ENCODE measurements at places on chromosomes 4 and X. TPM values are rescaled to one million over a fixed set of nuclear protein-coding genes. Genes with fewer than 3 reads are reported as not detected.

Gene SFRP2
- 203 TPM for total RNA-seq

DNA sequence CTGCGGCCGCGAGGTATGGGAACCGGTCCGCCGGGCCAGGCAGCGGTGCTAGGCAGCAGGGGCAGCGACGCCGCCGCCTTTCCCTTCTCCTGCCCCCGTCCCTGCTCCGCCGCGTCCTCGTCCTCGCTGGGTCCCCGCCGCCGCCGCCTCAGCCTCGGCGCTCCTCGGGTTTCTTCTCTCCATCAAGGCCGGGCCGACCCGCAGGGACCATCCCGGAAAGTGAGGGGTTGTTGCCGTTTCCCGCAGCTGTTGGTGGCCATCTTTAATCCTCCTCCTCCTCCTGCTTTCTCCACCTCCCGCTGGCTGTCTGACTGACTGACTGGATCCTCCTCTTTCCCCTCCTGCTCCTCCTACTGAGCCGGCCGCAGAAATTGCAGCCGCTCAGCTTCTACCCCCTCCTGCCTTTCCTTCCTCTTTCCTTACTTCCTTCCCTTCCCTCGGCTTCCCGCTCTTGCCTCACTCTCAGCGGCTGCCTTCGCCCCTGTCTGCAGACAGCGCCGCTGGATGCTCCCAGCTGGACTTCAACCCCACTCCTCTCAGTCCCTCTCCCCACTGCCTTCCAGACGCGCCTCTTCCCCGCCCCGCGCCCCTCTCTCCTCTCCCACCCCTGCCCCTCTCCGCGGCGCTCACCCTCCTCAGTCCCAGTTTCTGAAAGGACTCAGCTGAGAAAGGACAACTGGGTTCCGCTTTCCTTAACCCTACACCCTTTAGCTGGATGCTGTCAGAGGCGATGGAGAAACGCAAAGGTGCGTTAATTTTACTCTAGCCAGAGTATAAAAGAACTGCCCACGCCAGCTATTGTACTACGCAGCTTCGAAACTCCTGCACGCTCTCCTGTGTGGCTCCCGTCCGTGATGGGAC, at the start of gene WDFY3:
Gene WDFY3 (minus strand): TSS at position 309 of the 861 bp plus-strand sequence. CDS start 106,099 bp downstream, outside the sequence.
- peaks cover 6% of the 10 kb centered on the region for H3K36me3 ChIP-seq
- peak within 1 kb of the TSS; percentile 100 for H3K4me3 ChIP-seq
- no peaks in the 10 kb centered on the region for H3K27me3 ChIP-seq

GRCh38 chrX:116379854-116380253, 56.6 kb upstream of the SLC6A14 start:
- H3K27me3 ChIP-seq, result no peaks in the 10 kb centered on the region
- H3K36me3 ChIP-seq, result no peaks in the 10 kb centered on the region
- H3K4me3 ChIP-seq, result no peak overlapping the region
- no peaks in the 10 kb centered on the region for H3K4me1 ChIP-seq
- DNase-seq, result no peak

DNA sequence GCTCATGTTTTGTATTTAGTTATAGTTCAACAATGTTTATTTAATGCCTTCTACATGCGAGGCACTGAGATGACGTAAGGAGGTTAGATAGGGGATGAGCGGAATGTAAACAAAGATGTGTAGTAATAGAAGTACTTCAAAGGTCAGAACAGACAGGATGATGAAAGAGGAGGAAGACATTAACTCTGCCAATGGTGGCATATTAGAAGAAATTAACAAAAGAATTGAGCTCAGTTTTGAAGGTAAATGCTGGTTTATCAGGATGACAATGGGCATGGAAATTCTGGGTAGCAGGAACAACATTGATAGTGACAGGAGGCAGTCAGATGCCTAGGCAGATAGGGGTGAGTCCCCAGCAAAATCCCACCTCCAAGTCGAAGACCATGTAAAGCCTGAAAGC, 62.3 kb upstream of the PGRMC2 start:
- H3K4me1 ChIP-seq, result peaks cover 13% of the 10 kb centered on the region
- DNase-seq, result no peak
- no peak overlapping the region for H3K27ac ChIP-seq

Gene CCDC110
- 0.14 TPM for total RNA-seq

DNA sequence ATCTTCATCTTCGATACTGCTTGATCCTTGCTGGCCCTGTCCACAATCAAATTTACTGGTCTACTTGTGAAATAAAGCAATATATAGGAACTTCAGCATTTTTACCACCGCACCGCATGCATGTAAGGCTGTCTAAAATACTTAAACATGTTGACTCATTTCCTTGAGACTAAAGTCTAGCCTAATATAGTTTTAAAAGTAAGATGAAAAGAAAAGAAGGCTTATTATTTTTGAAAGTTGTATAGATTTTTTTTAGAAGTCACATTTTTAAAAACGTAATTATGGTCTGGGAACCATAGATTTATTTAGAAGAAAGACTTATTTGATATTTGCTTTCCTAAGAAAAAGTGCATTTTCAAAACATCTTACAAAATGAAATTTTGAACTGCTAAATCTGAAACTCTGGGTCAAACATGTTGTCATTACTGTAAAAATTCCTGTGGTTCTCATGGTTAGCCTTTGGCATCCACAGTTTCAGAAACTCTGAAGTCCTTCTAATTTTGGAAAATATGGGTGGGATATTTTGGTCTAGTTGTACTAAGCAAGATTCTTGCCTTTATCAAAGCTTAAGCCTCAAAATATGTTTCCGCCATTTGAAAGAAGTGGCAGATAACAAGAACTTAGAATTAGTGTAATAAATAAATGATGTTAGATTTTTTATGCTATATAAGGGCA, 423.5 kb upstream of the CTSO start:
- no peaks in the 10 kb centered on the region for H3K36me3 ChIP-seq
- no peak overlapping the region for H3K4me3 ChIP-seq
- DNase-seq, result no peak
- no peak overlapping the region for H3K27ac ChIP-seq
- peaks cover 10% of the 10 kb centered on the region for H3K4me1 ChIP-seq
- no peaks in the 10 kb centered on the region for H3K27me3 ChIP-seq

Gene MAGED4B
- 175 TPM for total RNA-seq

All from neural crest cell (in vitro differentiated cells).